ENCODE measurements at places on chromosomes 12 and 14.

DNA sequence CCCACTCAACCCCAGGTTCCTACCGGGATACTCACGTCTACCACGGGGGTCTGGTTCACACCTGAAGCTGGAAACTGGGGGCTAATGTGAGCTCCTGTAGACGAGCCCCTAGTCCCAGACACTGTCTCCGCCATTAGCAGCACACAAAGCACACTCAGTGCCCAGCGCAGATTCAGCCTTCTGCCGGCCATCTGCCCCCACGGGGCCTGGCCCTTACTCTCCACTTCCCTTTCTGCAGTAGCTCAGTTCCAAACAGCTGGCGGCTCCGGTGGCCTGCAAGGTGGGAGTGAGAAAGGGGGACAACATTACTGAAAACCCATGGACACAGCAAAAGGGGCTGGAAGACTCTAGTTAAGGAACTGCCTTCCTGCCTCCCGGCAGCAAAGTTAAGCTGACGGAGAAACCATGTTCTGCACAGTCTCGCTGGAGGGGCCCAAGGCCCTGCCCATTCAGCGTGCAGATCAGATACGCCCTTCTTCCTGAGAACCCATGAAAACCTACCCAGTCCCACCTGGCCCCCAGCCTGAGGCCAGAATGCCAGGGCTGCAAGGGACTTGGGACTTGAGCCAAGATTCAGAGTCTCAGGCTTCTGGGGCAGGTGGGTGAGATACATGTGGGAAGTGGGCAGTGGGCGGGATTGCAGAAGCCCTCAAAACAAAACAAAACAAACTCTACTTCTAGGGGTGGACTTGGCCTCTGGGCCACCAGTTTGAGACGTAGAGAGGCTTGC, 2.1 kb downstream of the SLC8B1 start:
- no peak for DNase-seq

GRCh38 chr12:108856428-108857157, 790 bp downstream of the SSH1 start:
- no peak for DNase-seq

GRCh38 chr12:27580561-27581330, 56.7 kb downstream of the PPFIBP1 start:
- DNase-seq = no peak

- DNase-seq = no peak
These were observed 45.9 kb downstream of the GPR135 start for GRCh38 chr14:59419303-59419702.

DNA sequence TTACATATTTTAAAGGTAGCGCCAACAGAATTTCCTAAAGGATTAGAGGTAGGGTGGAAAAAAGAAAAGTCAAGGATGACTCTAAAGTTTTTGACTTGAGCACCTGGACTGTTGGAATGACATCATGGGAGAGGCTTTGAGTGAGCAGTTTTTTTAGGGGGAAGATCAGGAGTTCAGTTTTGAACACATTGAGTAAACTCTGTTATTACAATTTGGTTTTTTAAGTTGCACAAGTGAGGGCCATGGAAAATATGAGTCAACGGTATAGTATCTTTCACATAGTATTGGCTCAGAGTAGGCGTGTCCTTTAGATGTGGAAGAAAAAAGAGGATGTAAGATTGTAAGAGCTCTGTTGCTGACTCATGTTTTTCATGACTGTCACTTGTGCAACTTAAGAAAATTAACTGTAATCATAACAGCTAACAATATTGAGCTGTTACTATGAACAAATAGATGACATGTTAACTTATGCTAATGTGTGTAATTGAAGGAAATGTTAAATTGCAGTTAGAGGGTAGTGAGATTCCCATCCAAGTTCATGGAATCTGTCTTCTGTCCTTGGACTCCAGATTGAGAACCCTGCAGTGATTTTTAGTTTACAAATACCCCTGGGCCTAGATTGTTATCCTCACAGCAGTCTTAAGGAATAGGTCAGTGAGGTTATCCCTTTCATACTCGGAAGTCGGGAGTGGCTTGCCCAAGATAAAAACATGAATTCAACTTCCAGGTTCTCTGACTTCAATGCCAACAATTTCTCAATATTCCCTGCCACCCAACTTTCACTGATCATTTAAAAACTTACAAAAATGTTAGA, 48.2 kb upstream of the ATP2B1 start:
- DNase-seq = no peak

- no peak for DNase-seq
These were observed 11.6 kb upstream of the PPP1CC start for GRCh38 chr12:110754101-110754793.

DNA sequence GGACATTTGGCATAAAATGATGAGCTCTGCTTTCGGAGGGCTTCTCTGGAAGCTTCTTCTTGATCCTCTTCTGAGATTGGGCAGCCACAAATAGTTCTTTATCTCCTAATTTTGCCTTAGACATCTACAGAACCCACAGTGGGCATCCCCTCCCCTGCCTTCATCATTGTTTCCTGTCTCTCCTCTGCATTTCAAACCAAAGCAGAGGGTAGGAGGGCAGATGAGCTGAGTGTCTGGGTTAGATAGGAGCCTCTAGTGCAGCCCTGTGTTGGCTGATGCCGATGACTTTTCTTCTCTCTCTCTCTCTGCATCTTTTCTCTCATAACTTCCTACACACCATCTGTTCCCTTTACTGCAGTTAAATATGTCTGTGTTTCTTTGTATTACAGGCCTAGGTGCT, 8.5 kb upstream of the IL26 start:
- no peak for DNase-seq

DNA sequence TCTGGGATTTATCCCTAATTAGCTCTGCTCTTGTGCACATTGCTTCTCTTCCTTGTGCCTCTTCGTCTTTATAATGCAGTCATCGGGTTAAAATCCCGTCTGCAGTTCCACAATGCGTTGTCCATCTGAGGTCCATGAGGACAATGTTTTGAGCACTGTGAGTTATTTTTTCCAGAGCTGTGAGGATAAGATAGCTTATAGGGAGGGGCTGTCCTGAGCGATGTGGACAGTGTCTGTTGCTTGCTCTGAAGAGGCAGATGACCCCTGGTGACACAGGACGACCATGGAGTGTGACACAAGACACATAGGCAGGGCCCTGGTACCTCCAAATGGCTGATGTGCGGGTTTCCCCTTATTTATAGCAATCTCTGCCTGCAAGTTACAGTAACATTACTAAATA, 132.5 kb downstream of the SMOC1 start:
- no peak for DNase-seq

DNA sequence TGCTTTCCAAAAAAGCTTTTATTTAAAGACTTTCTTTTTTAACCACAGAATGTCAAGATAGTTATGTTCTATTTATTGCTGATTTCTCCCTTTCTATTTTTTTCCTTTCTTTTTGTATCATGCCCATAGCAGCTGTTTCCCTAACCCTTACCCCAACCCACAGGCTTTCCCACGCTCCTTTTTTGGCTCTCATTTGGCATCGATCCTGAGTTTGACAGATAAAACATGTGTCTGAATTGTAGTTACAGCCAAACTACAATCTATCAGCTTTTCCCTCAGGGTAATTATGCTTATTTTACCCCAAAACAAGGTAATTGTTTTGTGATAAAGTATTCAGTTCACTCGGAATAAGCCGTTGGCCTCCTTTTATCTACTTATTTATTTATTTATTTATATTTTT, 46.7 kb downstream of the PDE3A start:
- DNase-seq = no peak

GRCh38 chr14:90660865-90661570, 155.2 kb downstream of the TTC7B start:
- DNase-seq = no peak
